ENCODE measurements at places on chromosomes 11 and 22.

DNA sequence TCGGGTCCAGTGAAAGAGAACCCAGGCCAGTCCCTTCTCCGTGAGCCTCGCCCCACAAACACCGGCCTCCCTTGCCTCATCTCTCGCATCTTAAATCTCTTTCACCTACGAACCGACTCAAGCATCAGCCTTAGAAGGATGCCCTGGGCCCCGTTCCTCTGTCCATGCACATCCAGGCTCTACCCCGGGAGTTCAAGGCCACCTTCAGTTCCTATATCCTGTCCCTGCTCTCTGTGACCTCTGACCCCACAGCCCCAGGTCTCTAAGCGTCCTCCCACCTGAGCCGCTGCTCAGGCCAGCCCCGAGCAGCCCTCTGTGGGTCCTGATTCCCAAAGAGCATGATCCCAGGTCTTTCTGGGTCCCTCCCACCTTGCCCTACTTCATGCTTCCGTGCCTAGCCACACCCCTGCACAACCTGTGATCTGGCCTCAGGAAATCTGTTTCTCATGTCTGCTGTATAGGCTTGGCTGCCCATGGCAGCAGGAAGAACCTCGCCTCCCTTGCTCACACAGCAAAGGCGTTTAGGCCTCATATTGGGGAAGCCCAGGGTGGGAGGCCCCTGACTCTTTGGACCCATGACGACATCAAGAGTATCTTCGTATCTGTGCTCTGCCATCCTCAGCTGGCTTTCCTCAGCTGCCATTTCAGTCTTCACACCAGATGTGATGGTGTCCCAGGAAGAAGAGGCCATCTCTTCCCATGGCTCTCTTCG, 77.5 kb upstream of the SEPTIN5 start:
- DNase-seq, result no peak

DNA sequence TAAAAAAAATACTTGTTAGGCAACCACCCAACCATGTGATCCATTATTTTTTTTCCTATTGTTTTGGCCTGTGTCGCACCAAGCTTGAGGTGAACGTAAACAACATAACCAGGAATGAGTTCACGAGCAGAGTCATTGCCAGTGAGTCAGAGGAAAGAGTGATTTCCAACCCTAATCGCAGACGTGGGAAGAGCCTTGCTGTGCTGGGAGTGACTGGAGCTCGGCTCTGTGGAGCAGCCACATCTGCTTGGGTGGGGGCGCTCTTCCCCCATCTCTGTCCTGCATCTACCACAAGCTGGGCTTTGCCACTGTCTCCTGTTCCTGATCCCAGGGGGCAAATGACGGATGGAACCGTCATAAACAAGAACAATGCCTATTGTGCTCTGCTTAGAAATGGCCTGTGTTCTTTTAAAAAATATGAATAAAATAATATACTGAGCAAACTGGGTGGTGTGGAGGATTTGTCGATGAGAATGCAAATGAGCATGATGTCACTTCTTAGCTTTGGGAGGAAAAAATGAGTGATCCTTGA, 210.0 kb downstream of the KIRREL3 start:
- DNase-seq, result peak; percentile 89

DNA sequence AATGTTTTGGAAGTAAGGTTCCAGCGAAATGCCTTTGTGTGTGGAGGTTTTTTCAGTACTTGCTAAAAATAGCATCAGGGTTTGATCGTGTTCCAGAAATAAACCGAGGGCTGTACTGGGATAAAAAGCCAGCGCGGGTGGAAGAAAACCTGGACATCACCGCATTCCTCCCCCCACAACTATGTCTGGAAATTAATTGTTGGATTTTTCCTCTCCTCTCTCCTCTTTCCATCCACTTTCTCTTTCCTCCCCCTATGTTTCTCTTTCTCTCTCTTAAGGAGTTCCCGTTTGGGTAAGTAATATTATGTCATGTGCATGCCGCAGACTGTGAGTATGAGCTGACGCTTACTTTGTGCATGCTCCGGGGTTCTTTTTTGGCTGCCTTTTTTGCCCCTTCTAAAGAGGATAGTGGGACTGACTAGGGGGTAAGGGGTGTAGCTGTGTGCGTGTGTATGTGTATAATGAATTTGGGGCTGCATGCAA, 104.2 kb upstream of the HSD17B12 start:
- peak; percentile 28 for DNase-seq

- DNase-seq, result no peak
Measured at GRCh38 chr11:114228435-114229411, 67.5 kb upstream of the NNMT start.

DNA sequence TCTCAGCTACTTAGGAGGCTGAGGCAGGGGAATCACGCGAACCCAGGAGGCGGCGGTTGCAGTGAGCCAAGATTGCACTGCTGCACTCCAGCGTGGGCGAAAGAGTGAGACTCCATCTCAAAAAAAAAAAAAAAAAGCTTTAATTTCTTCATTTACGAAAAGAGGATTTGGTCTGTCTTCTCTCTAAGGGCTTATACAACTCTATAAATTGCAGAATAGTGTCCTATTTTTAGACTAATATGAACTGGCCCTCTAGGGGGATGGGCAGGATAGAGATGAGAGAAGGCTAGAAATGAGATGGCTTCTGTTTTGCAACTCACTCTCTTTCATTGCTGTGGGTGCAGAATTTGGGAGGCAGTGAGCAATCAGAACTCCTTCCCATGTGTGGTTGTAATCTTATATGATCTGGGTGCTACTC, 11.3 kb downstream of the MAML2 start:
- no peak for DNase-seq

GRCh38 chr22:45709866-45710265, 38.2 kb downstream of the ATXN10 start:
- DNase-seq, result peak; percentile 47

DNA sequence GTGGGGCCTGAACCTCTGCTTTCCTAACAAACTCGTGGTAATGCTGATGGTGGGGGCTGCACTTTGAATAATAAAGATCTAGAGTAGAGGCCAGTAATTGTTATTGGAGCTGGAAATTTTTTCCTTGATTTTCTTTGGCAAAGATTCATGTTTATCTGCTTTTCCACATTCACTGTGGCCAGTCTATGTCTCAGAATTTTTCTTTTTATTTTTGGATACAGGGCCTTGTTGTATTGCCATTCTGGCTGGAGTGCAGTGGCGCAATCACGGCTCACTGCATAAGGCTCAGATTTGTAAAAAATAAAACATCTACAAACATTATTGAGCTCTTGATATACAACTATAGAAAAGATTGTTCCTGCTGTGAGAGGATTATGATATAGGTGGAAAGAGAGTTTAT, 1.6 kb downstream of the TMEM135 start:
- peak; percentile 9 for DNase-seq

DNA sequence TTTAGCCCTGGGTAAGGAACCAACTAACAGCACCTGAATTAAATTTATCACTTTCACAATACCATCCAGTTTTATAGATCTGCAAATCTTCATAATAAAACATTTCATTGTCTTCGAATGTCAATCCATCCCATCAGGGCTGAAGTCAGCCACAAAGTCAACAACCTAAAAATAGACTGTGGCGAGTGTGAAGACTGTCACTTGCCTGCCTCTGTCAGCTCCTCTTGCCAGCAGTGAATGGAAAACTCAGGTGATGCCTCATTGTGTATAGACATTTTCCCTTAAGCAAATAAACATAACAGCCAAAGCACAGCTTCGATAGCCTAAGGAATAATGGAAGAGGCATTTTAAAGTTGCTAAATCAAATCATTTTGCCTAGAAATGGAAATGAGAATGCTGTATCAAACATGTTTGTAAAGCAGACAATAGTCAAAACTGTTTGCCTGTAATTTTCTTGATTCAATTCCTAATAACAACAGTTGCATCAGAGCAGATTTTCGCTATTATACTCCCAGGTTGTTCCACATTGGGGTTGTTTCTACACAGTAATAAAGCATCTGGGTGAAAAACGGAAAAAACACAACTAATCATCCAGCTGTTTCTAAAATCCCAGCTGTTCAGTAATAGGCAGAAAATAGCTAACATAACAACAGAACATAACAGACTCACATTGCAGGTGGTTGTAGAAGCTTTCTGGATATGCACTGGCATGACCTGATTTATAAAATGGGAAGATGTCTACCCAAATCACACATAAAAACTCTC, 15.7 kb downstream of the KCNA4 start:
- no peak for DNase-seq

DNA sequence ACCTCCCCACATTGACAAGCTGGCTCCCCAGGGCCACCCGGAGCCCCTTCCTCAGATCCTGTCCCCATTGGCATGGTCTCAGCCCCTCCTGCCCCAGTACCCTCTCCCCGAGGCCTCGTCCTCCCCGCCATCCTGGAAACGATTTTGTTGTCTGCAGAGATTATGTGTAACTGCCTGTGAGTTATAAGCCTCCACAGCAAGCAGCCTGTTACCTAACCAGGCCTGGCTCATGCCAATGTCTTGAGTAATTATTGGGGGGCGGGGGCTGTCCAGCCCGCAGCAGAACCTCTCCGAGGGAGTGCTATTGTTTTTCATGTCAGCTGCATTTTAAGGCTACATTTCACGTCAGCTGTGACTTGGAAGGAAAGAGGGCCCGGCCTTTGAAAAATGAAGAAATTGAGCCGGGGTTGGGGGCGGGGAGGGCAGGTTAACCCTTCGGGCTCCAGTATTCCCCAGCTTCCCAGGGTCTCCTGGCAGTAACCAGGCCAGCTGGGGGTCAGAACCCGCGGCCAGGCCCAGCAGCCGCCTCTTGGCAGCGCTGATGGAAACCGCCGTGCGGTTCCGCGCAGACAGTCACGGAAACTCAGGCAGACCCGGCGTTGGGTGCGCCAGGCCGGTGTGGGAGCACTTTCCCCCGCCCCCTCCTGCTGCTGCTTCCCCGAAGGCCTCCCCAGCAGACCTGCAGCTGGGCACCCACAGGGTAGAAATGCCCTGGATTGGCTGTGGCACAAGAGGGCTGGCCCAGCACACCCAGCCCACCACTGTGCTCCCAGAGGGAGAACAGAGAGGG, 59.5 kb downstream of the CDKN1C start:
- peak; percentile 98 for DNase-seq

GRCh38 chr11:35009191-35009943, 92.9 kb downstream of the PDHX start:
- DNase-seq, result peak; percentile 92

DNA sequence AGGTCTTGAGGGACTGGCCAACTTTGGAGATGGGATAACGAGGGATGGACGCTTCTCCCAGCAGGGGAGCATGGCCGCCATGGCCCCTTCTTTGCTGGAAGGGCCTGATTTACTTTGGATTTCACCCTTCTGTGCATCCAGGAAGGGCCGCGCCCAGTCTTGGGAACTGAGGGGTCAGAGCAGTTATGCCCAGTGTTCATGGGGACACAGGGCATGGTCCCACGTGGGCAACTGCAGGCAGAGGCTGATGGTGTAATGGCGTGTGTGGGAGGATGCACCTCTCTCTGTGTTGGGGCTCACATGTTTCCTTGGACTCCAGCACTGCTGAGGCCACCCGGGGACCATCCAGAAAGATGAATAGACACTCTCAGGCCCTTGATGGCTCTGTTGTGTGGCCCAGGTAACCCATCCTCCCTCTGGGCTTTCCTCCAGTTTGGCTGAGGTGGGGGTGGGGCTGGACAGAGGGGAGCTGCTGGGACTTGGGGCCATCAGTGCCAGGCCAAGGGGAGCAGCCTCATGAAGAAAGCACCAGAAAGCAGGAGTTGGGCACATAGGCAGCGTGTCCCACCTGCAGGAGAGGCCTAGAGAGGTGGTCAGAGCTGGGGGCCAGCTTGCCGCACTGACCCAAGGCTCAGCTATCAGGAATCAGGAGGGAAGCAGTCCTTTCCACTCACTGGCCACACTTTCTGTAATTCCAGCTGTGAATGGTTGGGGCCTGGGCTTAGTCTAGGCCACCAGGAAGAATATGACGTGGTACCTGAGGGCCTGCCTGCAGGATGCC, 1033.9 kb downstream of the TBC1D22A start:
- DNase-seq, result no peak

GRCh38 chr11:78961937-78962701, 387.5 kb upstream of the NARS2 start:
- peak; percentile 71 for DNase-seq

- DNase-seq, result peak; percentile 97
Measured at GRCh38 chr22:42933485-42934091, 76.5 kb upstream of the ARFGAP3 start.
